Osteocyte (in vitro differentiated cells): ENCODE measurements at places on chromosomes 5 and 9.
A peak's percentile ranks its signal among the peaks of the same experiment; 100 is the strongest.

- DNase-seq = no peak
- H3K27me3 ChIP-seq = no peaks in the 10 kb centered on the region
- peak overlapping the region; percentile 78 for H3K27ac ChIP-seq
- H3K4me1 ChIP-seq = peaks cover 50% of the 10 kb centered on the region
- H3K4me3 ChIP-seq = no peak overlapping the region
Measured at GRCh38 chr5:174559141-174559540, 165.2 kb upstream of the MSX2 start.

- no peak overlapping the region for H3K4me3 ChIP-seq
- peaks cover 25% of the 10 kb centered on the region for H3K36me3 ChIP-seq
- H3K27ac ChIP-seq = peak overlapping the region; percentile 36
- H3K27me3 ChIP-seq = no peaks in the 10 kb centered on the region
Measured at GRCh38 chr9:133059623-133060022, 2.2 kb upstream of the CEL start.

GRCh38 chr9:114094971-114095370 is 4.1 kb downstream of the KIF12 start:
- H3K4me3 ChIP-seq = no peak overlapping the region
- peaks cover 8% of the 10 kb centered on the region for H3K4me1 ChIP-seq
- H3K27me3 ChIP-seq = peaks cover 14% of the 10 kb centered on the region
- DNase-seq = no peak

DNA sequence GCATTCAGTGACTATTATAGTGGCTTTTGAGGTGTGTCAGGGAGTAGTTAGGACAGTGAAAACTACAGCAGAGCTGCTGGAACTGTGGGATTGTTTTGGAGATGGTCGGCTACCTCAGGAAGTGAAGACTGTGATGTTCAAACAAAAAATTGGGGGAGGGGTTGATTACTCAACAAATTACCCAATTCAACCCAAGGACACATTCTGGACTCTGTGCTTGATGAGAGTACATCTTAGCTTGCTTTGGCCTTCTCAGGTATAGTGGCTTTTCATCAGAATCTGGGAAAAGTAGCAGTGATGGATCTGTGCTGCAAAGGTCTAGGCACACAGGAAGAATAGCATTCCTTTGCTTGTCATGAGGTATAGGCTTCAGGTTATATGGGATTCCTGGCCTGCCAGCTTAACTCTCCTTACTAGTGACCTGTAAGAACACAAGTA is 47.0 kb downstream of the SLC44A1 start:
- H3K27me3 ChIP-seq = no peaks in the 10 kb centered on the region
- no peak overlapping the region for H3K27ac ChIP-seq
- H3K4me3 ChIP-seq = no peak overlapping the region
- peaks cover 12% of the 10 kb centered on the region for H3K4me1 ChIP-seq

DNA sequence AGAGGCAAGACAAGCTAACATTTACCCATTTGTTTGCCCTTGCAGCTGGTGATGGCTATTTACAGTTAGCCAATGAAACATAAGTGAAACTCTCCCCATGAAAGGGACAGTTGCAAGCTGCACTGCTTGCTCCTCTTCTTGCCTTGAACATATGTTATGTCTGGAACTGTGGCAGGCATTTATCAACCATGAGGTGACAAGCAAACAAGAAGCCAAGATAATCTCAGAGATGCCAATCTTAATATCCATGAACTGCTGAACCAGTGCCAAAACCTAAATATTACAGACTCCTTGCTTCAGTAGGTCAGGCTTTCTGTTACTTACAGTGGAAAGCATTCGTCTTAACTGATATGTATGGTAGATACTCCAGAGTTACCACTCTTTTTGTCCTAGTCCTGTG is 133.4 kb downstream of the ACTBL2 start:
- no peaks in the 10 kb centered on the region for H3K36me3 ChIP-seq
- no peak overlapping the region for H3K27ac ChIP-seq
- H3K27me3 ChIP-seq = peaks cover 8% of the 10 kb centered on the region
- DNase-seq = no peak
- H3K4me3 ChIP-seq = no peak overlapping the region
- no peaks in the 10 kb centered on the region for H3K4me1 ChIP-seq

GRCh38 chr9:33524306-33524947 is 376 bp downstream of the ANKRD18B start:
- no peaks in the 10 kb centered on the region for H3K27me3 ChIP-seq
- peaks cover 16% of the 10 kb centered on the region for H3K4me1 ChIP-seq
- DNase-seq = no peak

DNA sequence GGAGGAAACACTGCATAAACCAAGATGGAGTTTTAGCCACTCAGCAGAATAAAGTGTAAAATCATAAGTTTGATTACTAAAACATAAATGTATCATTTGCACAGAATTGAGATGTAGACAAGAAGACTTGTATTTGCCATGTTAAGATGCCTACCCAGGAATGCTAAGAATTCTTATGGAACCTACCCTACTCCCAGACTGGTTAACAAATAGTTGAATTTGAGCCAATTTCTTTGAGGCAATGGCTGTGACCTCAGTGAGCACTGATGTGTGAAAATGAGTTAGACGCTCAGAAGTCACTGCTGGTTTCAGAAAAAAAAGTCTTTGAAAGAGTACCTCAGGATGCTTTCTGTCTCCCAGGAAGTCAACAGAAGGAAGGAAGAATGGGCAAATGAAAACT is 95.6 kb downstream of the ESM1 start:
- no peak overlapping the region for H3K4me3 ChIP-seq
- H3K4me1 ChIP-seq = peaks cover 17% of the 10 kb centered on the region
- no peaks in the 10 kb centered on the region for H3K36me3 ChIP-seq
- peaks cover 5% of the 10 kb centered on the region for H3K27me3 ChIP-seq
- H3K27ac ChIP-seq = peak overlapping the region; percentile 44
- no peak for DNase-seq

GRCh38 chr5:59218424-59219045 is 635.7 kb downstream of the RAB3C start:
- no peaks in the 10 kb centered on the region for H3K27me3 ChIP-seq
- no peak overlapping the region for H3K27ac ChIP-seq
- peaks cover 19% of the 10 kb centered on the region for H3K4me1 ChIP-seq
- no peak overlapping the region for H3K4me3 ChIP-seq

DNA sequence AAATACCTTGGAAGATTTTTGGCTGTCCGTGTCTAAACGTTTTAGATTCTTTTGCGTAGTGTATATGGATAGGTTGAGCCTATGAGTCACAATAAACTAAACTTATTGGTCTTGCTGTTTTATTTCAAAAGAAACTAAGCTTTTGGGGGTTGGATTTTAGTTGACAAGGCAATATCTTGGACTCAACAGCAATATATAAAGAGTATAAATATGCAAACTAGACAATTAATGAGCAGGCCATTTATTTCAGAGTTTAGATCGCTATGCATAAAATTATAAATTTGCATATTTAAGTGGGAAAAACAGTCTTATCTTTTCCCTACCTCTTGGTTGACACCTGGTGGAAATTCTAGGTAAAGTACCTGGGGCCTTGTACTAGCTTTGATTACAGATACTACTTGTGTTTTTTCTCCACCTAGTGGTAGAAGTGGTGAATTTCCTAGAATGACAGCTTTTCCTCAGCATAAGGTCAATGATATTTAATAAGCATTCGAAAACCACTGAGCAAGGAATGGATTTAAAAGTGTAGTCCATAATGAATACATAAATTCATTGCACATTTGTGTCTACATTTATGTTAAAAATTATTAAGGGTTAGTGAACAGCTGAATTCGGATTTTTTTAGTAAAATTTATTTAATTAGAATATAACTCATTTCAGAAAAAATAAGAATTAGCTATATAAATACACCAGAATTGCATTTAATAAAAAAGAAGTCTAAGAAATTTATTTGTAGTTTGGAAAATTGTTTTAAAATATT is 1.7 kb upstream of the ARRDC3 start:
- H3K4me3 ChIP-seq = peak overlapping the region; percentile 92
- H3K27me3 ChIP-seq = no peaks in the 10 kb centered on the region
- H3K27ac ChIP-seq = peak overlapping the region; percentile 98

GRCh38 chr5:174448662-174449061 is 275.7 kb upstream of the MSX2 start:
- H3K4me3 ChIP-seq = no peak overlapping the region
- H3K4me1 ChIP-seq = no peaks in the 10 kb centered on the region
- H3K27ac ChIP-seq = no peak overlapping the region
- H3K36me3 ChIP-seq = peaks cover 2% of the 10 kb centered on the region
- H3K27me3 ChIP-seq = peaks cover 30% of the 10 kb centered on the region

- no peaks in the 10 kb centered on the region for H3K36me3 ChIP-seq
- H3K4me1 ChIP-seq = no peaks in the 10 kb centered on the region
- no peak overlapping the region for H3K4me3 ChIP-seq
- DNase-seq = no peak
Measured at GRCh38 chr5:99104538-99105132, 175.8 kb upstream of the CHD1 start.
